AG08396 (cell line): ENCODE measurements at places on chromosomes 16 and 17.

DNA sequence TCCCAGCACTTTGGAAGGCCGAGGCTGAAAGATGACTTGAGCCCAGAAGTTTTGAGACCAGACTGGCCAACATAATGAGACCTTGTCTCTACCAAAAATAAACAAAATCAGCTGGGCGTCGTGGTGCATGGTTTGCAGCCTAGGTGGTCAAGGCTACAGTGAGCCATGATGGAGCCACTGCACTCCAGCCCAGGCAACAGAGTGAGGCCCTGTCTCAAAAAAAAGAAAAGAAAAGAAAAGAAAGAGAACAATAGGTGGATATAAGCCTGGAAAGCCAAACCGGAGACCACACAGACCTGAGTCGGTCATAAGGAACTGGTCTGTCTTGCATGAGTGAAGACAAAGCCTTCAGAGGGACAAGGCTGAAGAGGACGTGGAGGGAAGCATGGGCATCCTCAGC lies 14.4 kb downstream of the ATP6V0D1 start:
- DNase-seq = no peak

DNA sequence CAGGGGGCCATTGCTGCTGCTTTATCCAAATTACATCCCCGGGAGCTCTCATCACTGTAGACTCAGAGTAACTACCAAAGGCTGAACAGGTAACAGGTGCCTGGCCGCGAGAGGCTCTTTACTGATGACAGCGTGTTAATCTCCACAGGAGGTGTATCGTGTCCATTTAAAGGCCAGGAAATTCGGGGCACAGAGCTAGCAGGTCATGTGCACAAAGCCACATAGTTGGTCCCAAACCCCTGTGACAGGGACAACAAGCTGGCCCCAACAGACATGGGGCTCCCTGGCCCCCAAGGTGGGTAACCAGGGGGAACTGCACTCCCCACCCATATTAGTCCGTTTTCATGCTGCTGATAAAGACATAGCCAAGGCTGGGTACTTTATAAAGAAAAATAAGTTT lies 55.3 kb upstream of the RBFOX3 start:
- DNase-seq = no peak

DNA sequence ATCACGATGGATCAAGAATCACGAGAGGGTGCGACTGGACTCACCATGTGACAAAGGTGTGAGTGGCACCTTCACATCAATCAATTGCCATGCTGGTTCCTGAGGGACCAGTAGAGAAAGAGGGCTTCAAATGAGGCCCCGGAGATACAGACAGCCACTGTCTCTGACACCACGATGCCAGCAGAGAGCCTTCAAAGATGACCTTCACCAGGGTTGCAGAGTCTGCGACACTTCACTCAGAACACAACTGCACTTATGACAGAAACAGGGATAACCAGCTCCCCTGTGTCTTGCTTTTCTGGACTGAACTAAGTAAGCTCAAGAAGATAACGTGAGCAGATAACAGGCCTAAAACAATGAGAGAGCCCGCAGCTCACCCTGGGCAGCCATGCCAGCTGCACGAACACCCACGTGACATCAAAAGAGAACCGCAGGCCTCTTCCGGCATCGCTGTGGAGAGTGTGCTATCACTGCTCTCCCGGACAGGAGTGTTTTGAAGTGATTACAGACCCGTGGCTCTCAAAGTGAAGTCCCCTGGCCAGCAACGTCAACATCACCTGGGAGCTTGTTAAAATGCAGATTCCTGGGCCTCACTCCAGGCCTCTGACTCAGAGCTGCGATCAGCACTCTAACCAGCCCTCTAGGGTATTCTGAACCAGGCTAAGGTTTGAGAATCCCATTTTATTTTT lies 36.4 kb downstream of the KLHDC4 start:
- DNase-seq = no peak

GRCh38 chr17:4266550-4266949 lies 2.8 kb upstream of the ANKFY1 start:
- no peak for DNase-seq
